ENCODE measurements at places on chromosomes 5 and 9.

- DNase-seq, result no peak
Measured at GRCh38 chr9:94805585-94805984, 79.1 kb downstream of the AOPEP start.

DNA sequence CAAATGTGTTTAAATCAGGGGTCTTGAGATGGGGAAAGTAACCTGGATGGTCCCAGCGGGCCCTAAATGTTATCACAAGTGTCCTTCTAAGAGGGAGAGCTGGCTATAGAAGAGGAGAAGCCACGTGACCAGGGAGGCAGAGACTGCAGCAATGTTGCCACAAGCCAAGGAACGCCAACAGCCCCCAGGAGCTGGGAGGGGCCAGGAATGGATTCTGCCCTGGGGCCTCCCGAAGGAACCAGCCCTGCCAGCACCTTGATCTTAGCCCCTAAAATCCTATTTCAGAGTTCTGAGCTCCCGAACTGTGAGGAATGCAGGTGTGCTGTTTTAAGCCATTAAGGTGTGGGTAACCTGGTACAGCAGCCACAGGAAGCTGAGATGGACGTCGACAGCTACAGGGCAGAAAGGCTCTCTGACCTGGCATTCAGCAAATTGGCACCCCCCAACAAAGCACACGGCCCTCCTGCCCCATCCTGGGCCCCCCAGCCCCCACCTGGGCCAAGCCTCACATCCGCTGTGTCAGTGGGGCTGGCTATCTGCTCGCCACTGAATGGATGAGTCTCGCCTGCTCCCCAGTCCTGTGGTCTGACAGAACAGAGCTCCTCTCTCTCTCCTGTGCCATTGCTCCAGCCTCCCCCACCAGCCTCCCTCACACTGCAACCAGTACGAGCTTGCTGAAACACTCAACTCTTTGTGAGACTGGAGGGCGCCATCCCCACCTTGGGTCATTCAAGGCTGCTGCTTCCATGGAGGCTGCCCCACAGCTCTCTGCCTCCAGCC is 78.8 kb downstream of the ADAMTS2 start:
- no peak for DNase-seq

DNA sequence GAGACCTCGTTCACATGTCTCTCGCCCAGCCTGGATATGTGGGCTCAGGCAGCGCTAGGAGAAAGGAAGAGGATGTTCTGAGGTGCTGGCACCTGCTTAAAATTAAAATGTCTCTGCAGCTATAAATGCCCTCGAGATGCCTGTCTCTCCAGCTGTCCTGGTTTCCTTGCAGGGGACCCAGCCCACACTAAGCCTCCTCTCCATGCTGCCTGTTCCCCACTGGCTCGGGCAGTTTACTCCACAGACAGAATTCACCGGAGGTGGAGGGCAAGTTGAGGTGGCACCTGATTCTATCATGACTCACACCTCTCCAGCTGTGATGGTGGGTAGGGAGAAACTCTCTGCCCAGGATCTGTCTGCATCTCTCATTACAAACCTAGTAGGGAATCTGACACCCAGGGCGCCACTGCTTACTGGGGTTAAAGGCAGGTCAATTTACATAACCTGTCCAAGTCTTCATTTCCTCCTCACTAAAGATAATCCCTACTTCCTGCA is 420.9 kb downstream of the SPOCK1 start:
- DNase-seq, result no peak

- DNase-seq, result no peak
Measured at GRCh38 chr5:145449794-145450193, 385.3 kb downstream of the PRELID2 start.

GRCh38 chr9:123696476-123696875 is 233.4 kb downstream of the DENND1A start:
- DNase-seq, result no peak

DNA sequence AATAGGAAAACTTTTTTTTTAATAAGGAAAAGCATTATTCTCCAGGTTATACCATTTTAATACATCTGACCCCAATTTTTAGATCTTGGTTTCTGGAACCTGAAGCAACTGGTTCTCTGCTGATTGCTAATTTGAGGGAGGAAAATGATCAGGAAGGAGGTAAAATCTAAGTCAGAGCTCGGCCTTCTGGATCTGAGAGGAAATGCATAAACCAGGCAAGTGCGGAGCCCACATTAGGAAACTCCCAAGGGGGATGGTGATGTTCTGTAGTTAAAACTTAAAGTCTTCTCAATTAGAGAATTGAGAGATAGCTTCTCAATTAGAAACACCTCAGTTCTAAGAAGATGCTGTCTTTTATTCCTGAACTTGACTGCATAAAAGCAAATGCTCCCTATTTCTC is 113.5 kb downstream of the TSSK1B start:
- no peak for DNase-seq

GRCh38 chr5:171647043-171647903 is 138.3 kb upstream of the SMIM23 start:
- DNase-seq, result no peak

GRCh38 chr9:91836515-91836914 is 113.5 kb downstream of the ROR2 start:
- DNase-seq, result no peak

DNA sequence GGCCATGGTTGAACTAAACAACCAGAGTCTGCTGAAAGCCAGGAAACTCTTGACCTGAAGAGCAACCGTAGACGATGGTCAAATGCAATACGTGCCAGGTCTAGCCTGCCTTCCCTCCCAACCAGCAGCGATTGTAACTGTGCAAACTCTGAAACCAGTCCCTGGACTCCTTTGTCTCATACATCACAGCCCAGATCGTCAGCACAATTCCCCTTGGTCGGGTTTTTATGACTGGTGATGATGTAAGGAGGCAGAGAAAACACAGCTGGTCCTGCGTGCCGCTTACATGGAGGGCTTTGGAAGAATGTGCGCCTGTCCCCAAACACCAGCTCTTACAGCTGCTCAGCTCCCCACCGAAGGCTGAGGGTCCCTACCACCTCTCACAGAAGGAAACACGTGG is 24.6 kb downstream of the SMIM23 start:
- DNase-seq, result no peak

DNA sequence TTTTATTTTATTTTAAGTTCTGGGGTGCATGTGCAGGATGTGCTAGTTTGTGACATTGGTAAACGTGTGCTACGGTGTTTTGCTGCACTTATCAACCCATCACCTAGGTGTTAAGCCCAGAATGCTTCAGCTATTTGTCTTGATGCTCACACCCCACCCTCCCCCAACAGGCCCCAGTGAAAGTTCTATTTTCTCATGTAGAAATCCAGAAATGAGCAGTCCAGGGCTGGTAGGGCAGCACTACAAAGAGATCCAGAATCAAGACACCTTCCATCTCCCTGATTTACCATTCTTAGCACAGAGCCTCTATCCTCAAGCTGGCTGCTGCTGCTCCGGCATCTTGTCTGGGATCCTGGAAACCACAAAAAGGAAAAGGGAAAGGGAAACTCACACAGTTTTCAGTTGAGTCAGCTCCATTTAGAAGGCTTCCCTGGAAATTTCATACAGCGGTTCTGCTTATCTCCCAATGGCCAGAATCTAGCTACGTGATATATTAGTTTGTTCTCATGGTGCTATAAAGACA is 85.4 kb upstream of the SMARCA2 start:
- DNase-seq, result no peak

DNA sequence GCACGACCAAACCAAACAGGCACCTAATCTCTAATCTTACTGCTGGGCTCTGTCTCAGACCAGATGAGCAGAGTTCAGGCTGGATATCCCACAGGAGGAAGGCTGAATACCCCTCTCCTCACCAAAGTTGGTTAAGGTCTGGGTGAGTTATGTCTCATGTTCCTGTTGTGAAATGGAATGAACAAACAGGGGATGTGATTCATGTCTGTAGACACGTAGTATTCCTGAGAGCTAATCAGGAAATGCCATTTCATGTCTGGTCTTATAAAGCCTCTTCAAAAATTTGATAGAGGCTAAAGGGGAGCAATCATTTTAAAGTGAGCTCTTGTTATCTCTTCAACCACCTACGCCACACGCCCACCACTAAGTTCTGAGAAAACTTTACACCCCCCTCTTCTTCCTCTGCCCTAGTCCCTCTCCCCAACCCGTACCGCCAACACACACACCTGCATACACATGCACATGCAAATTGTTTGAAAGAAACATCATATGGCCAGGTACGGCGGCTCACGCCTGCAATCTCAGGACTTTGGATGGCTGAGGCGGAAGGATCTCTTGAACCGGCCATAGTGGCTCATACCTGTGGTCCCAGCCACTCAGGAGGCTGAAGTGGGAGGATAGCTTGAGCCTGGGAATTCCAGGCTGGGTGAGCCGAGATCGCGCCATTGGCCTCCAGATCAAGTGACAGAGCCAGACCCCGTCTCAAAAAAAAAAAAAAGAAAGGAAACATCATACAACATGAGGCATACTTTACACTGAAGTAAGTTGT is 69.8 kb upstream of the RAI14 start:
- no peak for DNase-seq

GRCh38 chr5:42988568-42988967 is 51.6 kb downstream of the ANXA2R start:
- DNase-seq, result no peak

DNA sequence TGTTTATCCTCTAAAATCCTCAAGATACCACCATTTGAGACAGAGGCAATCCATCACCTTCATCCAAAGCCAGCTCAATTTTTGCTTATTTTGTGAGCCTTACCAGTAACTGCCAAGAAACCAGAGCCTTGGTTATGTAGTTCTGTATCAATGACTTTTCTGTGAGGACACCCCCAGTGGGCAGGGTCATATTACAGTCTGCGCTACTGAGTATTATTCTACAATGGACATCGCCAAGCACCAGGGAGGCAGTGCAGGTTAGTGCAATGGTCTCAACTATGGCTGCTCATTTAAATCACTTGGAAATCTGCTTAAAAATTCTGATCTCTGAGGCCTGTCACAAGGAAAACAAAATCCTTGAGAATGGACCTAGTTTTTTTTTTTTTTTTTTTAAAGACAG is 90.5 kb upstream of the NIPAL4 start:
- no peak for DNase-seq

DNA sequence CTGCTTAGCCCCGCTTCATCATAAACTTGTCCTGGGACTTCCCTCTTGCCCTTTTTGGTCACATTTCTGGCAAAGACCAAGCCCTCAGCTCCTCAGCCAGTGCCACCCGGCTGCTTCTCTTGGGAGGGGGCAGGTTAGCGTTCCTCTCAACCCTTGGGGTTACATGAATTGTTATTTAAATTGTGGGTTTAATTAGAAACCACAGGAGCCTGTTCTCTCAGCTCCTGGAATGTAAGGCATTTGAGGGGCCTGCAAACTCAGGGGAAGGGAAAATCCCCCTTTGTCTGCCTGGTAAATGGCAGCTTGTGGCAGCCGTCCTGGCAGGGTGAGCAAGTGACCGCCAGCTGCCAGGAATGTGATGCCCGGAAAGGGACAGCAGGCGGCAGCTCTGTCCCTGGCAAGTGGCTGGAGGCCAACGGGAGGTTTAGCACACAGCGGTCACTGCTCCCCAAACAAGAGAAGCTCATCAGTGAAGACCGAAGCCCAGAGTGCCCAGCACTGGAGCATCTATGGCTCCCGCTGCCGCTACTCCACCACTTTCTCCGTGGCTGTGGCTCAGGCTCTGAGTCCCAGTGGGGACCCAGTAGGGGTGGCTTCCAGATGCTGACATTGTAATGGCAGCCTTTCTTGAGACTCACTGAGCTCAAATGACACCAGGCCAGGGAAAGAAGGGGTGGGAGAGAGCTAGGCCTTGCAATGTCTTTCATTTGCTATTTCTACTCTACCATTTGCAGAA is 51.7 kb downstream of the SHB start:
- DNase-seq, result no peak

GRCh38 chr9:126125992-126126409 is 200.6 kb upstream of the MVB12B start:
- DNase-seq, result no peak

GRCh38 chr9:129569502-129570449 is 51.1 kb downstream of the C9orf50 start:
- no peak for DNase-seq

GRCh38 chr5:176447591-176447977 is 601 bp upstream of the FAF2 start:
- no peak for DNase-seq

DNA sequence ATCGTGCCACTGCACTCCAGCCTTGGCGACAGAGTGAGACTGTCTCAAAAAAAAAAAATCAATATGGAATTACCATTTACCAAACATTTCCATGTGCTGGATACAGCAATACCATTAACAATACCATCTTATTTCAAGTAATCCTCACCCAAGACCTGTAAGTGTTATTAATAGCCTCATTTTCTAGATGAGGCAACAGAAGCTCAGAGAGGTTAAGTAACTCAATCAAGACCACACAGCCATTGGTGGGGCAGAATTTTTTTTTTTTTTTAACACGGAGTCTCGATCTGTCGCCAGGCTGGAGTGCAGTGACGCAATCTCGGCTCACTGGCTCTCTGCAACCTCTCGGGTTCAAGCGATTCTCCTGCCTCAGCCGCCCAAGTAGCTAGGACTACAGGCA is 3.6 kb upstream of the FIBCD1 start:
- no peak for DNase-seq

GRCh38 chr5:133702791-133703770 is 90.7 kb upstream of the FSTL4 start:
- no peak for DNase-seq

Data from stimulated activated CD4-positive, alpha-beta T cell treated with anti-CD3 and anti-CD28 coated beads, Interleukin-12 subunit alpha, Interleukin-12 subunit beta, amount 100 ng/mL, for 24 hours (primary cell).